ENCODE measurements at places on chromosomes 6 and 20.

DNA sequence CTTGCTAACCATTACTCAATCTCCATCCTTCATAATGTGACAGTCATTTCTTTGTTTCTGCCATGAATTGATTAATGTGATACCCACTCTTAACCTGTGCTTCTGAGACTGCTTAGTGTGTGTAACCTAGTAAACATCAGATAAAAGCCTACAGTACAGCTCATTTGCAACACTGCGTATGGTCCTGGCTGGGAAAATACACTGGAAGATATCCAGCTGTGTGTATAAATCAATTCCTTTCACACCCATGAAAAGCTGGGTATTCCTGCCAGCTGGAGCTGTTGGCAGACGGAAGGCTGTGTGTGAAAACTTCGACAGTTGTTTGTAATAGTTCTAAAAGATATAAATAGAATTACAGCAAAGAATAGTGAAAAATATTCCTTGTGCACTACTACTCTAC lies 509.2 kb downstream of the FRK start:
- DNase-seq: no peak

DNA sequence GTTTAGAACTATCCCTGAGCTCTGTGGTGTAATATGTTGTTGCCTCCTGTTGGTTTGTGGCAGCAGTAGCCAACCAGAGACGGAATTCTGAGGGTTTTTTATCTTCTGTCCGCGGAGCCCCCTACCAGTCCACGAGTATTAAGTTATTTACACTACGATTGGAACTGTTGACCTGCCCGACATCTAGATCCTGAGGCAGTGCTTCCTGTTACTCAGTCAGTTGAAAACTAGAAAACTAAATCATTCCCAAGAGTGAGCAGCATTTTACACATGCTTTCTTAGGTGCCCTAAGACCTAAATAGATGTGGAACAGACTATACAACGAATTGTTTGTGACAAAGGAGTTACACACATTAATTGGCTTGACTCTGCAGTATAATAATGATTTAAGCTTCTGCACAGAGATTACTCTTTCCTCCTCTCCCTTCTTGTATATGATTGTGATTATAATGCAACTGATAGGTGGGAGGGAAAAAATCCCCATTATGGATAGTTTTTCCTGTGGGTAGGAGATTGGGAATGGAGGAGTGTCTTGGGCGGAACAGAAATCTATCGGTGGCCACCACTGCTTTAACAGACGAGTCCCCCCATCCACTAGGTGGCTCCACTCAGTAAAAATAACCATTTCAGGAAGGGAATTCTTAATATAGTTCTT lies 1.7 kb downstream of the LOC128125822 start:
- DNase-seq: no peak

GRCh38 chr20:47487175-47487917 lies 14.3 kb upstream of the NCOA3 start:
- no peak for DNase-seq

- no peak for DNase-seq
These were observed 140.2 kb downstream of the KIF13A start for GRCh38 chr6:17847203-17847760.

DNA sequence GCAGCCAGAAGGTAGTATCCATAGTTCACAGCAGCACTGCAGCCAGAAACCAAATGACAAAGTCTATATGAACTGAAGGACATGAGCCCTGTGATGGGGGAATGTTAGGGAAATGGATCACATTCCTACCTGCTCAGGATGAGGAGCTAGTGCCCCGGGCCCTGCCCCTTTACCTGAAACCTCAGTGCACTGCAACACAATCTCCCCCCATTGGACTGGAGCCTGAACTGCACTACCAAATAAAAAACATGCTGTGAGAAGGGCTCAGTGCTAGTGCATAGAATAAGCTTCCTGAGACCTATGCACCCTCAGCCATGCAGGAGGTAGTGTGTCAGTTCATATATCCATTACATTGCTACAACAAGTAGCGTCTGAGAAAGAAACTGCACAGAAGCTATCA lies 477.8 kb downstream of the HACE1 start:
- no peak for DNase-seq

- DNase-seq: no peak
These were observed 118.1 kb downstream of the TRDN start for GRCh38 chr6:123518441-123519188.
